ENCODE measurements at places on chromosomes 3 and 15. TPM values are rescaled to one million over a fixed set of nuclear protein-coding genes. Genes with fewer than 3 reads are reported as not detected.
A peak's percentile ranks its signal among the peaks of the same experiment; 100 is the strongest.

The LEKR1 gene
- total RNA-seq, result 2.8 TPM

The GAP43 gene
- not detected for total RNA-seq

The PLCH1 gene
- total RNA-seq, result 0.15 TPM

- peaks cover 2% of the 10 kb centered on the region for H3K4me1 ChIP-seq
- no peak overlapping the region for H3K27ac ChIP-seq
- H3K36me3 ChIP-seq, result no peaks in the 10 kb centered on the region
- peaks cover 11% of the 10 kb centered on the region for H3K27me3 ChIP-seq
These were observed 209.1 kb downstream of the NR1D2 start for GRCh38 chr3:24154013-24154695.

DNA sequence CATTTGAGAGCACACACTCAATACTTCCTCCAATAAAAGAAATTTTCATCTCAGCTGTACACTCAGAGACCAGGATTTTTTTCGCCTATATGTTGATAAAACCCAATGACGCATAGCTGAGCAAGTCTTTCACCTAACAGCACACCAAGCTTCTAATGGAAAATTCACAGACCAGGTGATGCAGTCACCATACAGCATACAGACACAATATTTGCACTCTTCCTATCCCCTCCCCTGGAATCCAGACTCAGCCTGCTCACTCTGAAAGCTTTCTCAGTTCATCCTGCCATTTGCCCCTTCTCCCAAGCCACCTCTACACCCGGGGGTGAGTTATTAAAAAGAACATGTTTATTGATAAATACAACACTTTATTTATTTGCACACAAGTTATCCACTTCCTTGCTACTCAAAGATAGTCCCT lies 1.7 kb downstream of the TBC1D5 start:
- H3K4me1 ChIP-seq, result peaks cover 36% of the 10 kb centered on the region
- H3K4me3 ChIP-seq, result peak overlapping the region; percentile 88
- no peaks in the 10 kb centered on the region for H3K36me3 ChIP-seq
- peak overlapping the region; percentile 81 for H3K27ac ChIP-seq
- no peaks in the 10 kb centered on the region for H3K27me3 ChIP-seq
- no peak for DNase-seq

- H3K27me3 ChIP-seq, result peaks cover 11% of the 10 kb centered on the region
- DNase-seq, result no peak
- H3K27ac ChIP-seq, result no peak overlapping the region
These were observed 25.0 kb upstream of the TMC3 start for GRCh38 chr15:81398910-81399551.

DNA sequence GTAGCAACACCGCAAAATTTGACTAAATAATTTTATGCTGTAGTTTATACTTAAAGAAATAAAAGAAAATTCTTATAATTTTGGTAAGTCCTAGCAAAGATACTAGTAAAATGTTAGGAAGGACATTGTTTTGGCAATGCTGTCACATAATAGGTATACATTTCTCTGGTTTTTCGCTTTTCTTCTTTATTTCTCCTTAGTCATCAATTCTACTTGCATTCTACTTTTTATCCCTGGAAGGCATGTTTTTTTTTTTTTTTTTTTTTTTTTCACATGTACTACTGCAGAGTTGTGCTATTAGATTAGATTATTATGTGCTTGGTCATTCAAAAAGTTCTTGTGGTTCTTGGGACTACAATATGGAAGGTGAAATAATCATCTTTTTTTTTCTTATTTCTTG lies 1421.2 kb downstream of the SI start:
- H3K27me3 ChIP-seq, result no peaks in the 10 kb centered on the region
- no peak overlapping the region for H3K27ac ChIP-seq
- no peaks in the 10 kb centered on the region for H3K36me3 ChIP-seq
- no peak for DNase-seq
- no peak overlapping the region for H3K4me3 ChIP-seq

All from T-helper 17 cell (primary cell).